ENCODE measurements at places on chromosomes 5 and 9.

GRCh38 chr5:41094871-41095270, 23.7 kb upstream of the MROH2B start:
- DNase-seq: no peak

GRCh38 chr9:6930827-6931226, 173.1 kb downstream of the KDM4C start:
- DNase-seq: no peak

DNA sequence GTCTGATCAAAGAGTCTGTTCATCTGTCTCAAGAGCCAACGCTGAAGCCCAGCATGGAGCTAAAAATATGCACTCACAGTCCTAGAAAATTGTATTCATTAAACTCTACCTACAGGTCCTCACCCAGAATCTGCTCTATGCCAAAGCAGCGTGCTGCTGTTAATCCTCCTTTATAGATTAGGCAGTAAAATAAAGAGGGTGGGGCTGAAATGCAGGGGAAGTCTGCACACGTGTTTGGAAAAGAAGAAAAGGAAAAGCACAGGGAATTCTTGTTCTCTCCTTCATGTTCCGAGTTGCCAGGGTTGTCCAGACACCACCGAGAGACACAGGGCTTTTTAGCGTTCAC, 121.4 kb upstream of the TMEM161B start:
- DNase-seq: no peak

DNA sequence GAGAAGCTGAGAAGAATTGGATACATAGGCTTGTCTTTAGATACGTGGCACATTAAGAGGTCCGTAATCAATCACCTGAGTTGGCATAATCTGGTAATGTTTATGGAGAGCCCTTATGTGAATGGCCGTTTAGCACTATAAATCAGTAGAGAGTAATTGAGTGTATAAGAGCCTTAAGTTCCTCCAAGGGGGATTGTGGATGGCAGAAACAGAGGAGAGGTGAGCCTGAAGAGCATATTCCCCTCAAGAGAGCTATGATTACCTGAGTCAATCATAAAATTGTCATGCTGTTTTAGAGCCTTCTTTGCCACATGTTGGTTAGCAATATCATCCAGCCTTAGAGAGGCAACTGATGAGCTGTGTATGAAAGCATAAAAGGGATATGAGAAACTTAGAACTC, 58.8 kb downstream of the FOCAD start:
- DNase-seq: no peak

DNA sequence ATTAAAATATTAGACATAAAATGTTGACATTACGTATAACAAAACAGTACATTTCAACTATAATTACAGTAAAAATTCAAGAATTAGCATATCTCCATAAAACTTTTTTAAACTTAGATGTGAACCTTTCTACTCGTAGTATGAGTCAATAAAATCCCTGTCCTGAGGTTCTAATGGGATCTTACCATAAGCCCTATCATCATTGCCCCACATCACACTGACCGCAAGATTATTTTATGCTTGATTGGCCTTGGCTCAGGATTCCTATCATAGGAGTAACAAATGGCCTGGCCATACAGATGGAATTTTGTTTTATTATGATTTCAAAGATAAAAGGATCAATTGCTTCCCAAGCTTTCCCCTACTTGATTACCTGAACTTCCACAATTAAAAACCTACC, 238.3 kb downstream of the MEF2C start:
- DNase-seq: no peak

- DNase-seq: no peak
Observed at GRCh38 chr5:150616024-150616470, 24.4 kb upstream of the SYNPO start.

DNA sequence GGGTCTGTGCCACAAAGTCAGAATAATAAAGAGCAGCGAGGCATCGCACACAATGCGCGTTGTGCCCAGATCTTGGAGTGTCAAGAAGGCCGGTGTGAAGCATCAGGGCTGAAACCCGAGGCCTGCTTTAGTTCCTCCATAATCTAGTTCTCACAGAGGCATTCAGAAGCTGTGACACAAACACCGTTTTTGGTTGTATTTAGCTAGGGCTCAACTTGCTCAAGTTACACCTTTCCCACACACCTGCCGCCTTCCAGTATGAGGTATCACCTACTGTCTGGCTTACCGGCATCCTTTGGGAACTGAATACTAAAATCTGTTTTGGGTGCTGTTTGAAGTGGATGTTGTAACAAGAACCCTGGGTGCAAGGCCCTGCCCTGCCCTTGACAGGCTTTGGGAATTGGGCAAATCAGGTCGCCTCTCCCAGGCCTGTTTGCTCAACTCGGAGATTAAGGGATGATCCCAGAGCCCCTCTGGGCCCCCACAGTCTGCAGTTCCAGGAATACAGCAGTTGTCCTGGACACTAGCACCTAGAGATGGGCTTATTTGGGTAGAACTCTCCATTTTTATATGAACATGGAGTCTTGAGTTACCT, 27.0 kb downstream of the SLC25A25 start:
- DNase-seq: no peak

DNA sequence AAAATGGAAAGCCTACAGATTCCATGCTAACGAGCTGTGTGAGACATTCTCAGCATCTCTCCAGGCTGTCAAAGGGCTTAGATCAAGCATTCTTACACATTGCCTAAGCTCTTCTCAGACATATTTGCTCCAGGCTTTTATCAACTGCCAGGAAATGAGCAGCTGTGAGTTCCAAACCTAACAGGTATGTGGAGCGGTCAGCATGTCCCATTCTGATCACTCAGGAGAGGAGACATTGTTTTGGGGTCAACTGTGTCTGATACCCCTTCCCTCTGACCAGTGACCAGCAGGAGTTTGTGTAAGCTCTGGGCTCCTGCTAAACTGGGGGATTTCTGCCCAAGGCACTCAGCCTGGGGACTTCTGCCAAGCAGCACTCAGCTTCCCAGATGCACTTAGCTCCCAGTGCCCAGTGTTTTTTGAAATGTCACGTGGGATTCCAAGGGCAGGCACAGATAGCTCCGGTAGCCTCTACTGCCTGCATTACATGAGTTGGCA, 229.1 kb downstream of the SEC61B start:
- no peak for DNase-seq
